ENCODE measurements at places on chromosomes 4 and X.

- DNase-seq, result no peak
Measured at GRCh38 chr4:113433536-113434246, 327.8 kb downstream of the CAMK2D start.

DNA sequence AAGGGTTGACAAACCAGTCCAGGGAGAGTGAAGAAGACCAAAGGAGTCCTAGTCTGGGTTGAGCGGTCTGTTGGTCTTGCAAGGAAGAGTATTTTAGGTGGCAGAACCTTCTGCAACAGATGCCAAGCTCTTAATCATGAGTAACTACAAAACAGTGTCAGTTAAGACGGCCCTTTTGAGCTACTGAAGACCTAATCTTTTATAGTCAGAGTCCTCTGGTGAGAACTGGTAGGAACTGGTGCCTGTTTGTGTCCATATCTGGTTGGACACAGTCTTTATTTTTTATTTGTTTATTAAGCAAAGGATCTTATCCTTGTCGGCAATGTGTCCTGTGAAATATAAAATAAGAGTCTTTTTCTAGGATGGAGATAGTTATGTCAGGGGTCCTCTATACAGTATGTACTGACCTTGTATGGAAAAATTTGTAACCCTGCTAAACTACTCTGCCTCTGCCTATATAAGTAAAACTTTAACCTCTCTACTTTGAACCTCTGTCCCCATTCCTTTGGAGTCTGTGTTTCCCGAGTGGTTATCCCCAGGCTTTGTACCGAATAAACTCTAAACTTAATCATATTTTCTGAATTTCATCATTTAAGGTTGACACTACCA, 47.1 kb downstream of the FAM13A start:
- DNase-seq, result no peak

GRCh38 chrX:37809970-37810369, 30.1 kb downstream of the CYBB start:
- no peak for DNase-seq

- DNase-seq, result no peak
Measured at GRCh38 chrX:7950865-7951264, 23.7 kb upstream of the PNPLA4 start.

GRCh38 chr4:67575232-67576058, 16.9 kb downstream of the STAP1 start:
- no peak for DNase-seq

GRCh38 chrX:28625223-28625622, 38.0 kb downstream of the IL1RAPL1 start:
- no peak for DNase-seq

DNA sequence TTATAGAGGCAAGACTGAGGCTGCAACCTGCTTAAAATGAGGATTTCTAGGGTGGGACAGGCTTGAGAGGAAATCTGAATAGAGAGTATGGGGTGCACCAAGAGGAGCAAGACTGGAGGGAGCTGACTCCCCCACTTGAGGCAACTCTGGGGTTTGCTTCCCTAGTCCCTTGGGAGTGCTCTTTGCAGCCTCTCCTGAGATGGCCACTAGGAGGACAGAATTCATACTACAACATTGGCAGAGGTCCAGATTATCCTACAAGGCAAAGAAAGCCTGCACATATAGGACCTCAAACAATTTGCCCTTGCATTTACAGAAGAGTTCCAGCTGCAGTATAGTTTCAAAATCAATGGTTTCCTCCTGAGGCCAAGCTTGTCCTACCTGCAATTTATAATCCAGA, 830.9 kb downstream of the TECRL start:
- no peak for DNase-seq

GRCh38 chr4:134540588-134540987, 339.0 kb upstream of the PABPC4L start:
- DNase-seq, result no peak

GRCh38 chrX:8405631-8406030, 59.0 kb upstream of the VCX3B start:
- no peak for DNase-seq

DNA sequence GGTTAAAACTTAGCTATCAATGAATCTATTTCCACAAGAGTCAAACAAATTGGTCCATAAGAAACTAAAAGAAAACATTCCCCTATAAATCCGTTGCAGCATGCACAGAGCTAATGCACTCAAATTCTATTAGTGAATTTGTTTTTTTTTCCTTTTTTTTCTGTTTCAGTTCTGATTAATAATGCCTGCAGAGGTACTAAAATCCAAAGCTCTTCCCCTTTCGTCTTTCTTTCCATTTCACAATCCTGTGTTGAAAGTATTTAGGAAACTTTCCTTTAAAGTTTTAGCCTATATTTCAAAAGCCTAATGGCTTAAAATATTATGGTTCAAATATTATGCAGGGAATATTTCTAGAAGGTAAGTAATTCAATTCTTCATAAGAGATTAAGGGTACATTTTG, 45.9 kb upstream of the VEGFD start:
- no peak for DNase-seq

GRCh38 chr4:181013162-181013561, 1230.0 kb upstream of the TENM3 start:
- no peak for DNase-seq

All from stimulated activated CD8-positive, alpha-beta memory T cell treated with anti-CD3 and anti-CD28 coated beads, Interleukin-7, amount 100 ng/mL, for 1 hour (primary cell).